ENCODE measurements at places on chromosomes 3 and 15. TPM values are rescaled to one million over a fixed set of nuclear protein-coding genes. Genes with fewer than 3 reads are reported as not detected.

Gene PARP3
- total RNA-seq: 48.5 TPM

Gene ACVR2B
- total RNA-seq: 11.8 TPM

Gene AHSG
- total RNA-seq: not detected

Gene AADACL2
- total RNA-seq: not detected

Gene CYP1A2
- total RNA-seq: not detected

Gene IRAK2
- total RNA-seq: 20.3 TPM

Gene PRSS50
- 1.6 TPM for total RNA-seq

Gene SCAANT1
- total RNA-seq: not detected

Gene TMEM115
- total RNA-seq: 30.4 TPM

Gene CADPS
- 1.1 TPM for total RNA-seq

Gene CFAP100
- not detected for total RNA-seq

Gene PLA2G4D
- total RNA-seq: 0.13 TPM

Gene NR1I2
- total RNA-seq: 1.2 TPM

Gene ITIH1
- total RNA-seq: not detected

Gene ELL3
- total RNA-seq: 2.9 TPM

Gene JMJD7
- total RNA-seq: 48.6 TPM

Gene PDZRN3
- 38.3 TPM for total RNA-seq

DNA sequence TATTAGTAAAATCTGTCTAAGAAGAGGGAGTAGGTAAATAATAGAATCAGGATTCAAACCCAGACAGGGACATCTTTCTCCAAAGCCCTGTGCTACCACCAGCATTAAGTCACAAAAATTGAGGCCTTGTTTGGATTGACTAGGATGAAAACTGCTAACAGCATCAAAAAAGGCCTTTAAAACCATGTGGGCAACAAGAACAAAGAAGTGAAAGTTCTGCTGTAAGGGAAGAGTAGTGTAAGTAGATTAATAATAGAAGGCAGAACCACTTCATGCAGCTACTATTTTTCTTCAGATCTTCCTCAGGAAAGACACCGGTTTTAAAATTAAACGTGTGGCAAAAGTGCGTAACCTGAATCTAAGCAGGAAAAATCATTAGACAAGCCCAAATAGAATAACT is 15.3 kb upstream of the KBTBD12 start:
- DNase-seq: no peak

DNA sequence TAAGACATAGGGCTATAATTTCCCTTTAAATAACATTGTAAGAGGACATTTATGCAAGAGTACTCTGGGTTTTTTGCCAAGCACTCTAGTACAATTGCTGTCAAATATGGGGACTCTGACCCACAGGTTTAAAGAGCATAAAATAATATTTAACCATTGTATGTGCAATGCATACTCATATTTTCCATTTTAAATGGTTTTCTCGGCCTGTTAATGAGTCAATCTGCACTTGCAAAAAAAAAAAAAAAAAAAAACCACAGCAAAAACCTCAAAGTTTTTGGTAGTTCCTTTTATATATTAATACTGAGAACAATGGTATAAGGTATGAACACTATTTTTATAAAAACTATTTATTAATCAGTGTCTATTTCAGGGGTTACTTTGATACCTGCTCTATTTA is 304.0 kb upstream of the CBLB start:
- DNase-seq: no peak

DNA sequence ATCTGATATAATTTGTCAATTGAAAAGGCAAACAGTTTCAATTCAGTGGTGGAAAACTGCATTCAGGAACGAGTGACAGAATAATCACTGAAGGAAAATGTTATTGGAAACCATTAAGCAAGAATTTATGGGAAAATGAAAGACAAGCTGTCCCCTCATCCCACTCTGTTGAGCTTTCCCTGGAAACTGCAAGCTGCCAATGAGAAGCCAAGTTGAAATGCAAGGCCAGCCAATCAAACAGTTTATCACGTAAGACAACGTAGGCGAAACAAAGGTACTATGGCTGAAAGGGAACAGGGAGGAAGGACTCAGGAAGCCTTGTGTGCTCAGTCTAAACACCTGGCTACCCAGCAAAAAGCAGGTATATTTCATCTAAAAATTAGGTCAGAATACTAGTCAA is 187.9 kb upstream of the ATP10A start:
- DNase-seq: no peak

DNA sequence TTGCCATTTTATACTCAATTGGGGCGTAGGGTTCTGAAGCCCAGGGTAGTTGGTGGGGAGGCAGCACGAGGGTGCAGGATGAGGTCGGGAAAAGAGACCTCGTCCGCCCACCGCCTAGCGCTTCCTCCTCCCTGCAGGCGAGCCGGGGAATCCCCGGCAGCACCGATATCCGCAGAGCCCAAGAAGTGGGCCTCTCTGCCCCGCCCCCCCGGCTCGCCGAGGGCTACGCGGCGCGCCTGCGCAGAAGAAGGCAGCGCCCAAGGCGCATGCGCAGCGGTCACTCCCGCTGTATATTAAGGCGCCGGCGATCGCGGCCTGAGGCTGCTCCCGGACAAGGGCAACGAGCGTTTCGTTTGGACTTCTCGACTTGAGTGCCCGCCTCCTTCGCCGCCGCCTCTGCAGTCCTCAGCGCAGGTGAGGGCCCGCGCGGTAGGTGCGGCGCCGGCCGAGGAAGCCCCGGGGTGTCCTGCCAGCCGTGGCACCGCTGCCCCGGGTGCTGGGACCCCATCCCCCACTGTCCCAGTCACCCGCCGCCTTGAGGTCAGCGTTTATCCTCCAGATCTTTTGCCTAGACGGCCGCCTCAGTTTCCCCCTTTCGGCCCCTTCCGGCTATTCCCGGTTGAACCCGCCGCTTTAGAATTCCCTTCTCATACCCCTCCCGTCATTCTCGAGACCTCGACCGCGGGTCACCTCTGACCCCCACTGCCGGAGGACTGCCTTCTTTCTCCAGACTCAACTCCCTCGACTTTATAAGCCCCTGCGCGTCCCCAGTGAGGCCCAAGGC is at the start of gene ALAS1:
TSS of gene ALAS1 (plus strand) at position 319 of the 784 bp plus-strand sequence. CDS start 1,082 bp downstream, outside the sequence.
- peak; percentile 93 for DNase-seq

DNA sequence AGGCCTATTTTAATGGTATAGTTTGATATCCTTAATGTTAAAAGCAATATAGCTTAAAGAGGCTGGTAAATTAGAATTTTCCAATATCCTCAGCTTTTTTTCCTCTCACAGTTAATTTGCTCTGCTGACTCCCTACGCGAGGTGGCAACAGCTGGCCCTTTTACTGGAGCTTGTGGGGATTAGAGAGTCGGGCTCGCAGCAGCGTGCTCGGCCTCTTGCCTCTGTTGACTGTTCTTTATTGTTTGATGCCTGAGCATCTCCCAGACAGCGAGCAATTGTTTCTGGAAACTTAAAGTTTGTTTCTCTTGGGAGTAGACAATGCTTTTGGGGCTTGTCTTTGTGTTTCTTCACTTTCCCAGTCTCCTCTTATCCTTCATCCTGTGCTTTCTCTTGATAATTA is 80.8 kb downstream of the OPA1 start:
- no peak for DNase-seq

- peak; percentile 79 for DNase-seq
Observed at GRCh38 chr3:129606636-129607390, at the start of gene PLXND1. TSS of gene PLXND1 (minus strand) at chr3:129606676. CDS start at chr3:129606639, 37 bp downstream.

DNA sequence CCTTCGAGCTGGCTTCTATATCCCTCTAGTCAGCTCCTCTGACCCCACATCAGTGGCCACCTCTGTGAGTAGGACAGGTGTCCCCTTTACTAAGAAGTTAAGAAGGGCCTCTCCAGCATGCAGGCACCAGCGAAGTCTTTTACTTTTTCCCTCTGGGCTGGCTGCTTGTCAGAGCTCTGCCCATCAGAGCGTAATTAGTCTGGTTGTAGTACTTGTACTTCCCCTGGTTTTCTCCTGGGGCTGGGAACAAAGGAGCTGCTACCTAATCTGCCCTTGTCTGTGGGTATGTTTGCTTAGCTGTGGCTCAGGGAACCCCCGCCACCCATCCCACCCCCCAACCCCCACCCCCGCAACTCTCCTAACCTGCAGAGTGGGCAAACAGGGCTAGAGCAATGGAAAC is 27.4 kb upstream of the ALPK3 start:
- DNase-seq: no peak

DNA sequence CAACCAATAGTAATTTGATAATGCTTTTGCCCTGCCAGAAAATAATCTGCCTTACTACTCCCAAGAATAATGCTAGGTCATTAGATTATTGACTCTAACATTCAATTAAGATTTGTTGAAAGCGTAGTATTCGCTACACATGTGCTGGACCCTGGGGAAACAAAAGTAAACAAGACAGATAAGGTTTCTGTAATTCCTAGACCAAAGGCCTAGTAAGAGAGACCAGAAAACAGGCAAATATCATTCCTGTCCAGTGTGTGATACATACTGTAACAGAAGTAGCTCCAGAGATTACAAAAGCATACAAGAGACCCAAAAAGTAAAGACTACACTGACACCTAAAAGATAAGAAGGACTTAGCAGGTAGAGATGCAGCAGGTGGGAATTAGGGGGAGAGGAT is 60.8 kb downstream of the PLOD2 start:
- DNase-seq: no peak

GRCh38 chr3:134597390-134597970 is 53.3 kb downstream of the KY start:
- no peak for DNase-seq

GRCh38 chr3:56373386-56373785 is 94.9 kb downstream of the ERC2 start:
- no peak for DNase-seq

GRCh38 chr3:185646382-185647133 is 60.5 kb downstream of the SENP2 start:
- DNase-seq: no peak
